ENCODE measurements at places on chromosomes 6 and 20. TPM values are rescaled to one million over a fixed set of nuclear protein-coding genes. Genes with fewer than 3 reads are reported as not detected.

The FITM2 gene
- total RNA-seq: 2.1 TPM

The OTOR gene
- not detected for total RNA-seq

GRCh38 chr6:118581489-118581959 is 33.4 kb downstream of the PLN start:
- peaks cover 48% of the 10 kb centered on the region for H3K36me3 ChIP-seq
- H3K4me1 ChIP-seq: peaks cover 2% of the 10 kb centered on the region
- DNase-seq: no peak
- no peak overlapping the region for H3K27ac ChIP-seq
- H3K4me3 ChIP-seq: no peak overlapping the region

- H3K4me3 ChIP-seq: no peak overlapping the region
- no peak overlapping the region for H3K27ac ChIP-seq
- DNase-seq: no peak
- peaks cover 8% of the 10 kb centered on the region for H3K27me3 ChIP-seq
- H3K36me3 ChIP-seq: no peaks in the 10 kb centered on the region
- no peaks in the 10 kb centered on the region for H3K4me1 ChIP-seq
These were observed 123.5 kb downstream of the CLIC5 start for GRCh38 chr6:45892196-45892595.

The HSPA12B gene
- not detected for total RNA-seq

DNA sequence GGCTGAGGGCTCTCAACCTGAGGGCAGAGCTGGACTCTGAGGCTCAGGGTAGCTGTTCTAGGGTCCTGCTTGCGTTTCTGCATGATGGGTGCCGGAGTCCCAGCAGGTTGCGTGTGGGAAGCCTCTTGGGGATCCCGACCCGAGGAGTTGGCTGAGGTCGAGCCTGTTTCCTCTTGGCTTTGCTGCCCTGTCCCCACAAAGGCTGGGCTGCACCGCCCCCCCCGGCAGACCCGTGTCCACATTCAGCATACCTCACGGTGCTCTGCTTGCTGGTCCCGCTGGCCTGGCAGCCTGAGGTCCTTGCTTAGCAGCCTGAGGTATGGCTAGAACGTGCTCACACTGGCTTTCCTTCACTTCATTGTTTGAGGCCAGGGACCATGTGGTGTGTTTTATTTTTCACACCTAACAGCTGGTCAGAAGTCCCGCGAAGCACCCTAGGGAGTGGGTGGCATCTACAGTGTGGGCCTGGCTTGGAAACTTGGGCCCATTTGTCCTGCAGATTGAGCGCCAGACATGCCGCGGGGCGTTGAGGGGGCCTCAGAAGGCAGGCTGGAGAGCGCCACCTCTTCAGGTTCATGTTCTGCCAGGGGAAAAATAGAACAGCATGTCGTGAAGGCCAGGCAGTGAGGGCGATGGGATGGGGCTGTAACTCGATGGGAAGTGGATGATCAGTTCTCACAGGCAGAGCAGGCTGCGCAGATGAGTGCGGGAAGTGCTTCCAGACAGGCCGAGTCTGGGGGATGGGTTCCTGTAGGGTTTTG is 9.5 kb downstream of the LSM14B start:
- DNase-seq: no peak
- no peaks in the 10 kb centered on the region for H3K27me3 ChIP-seq

The TMEM170B gene
- total RNA-seq: 0.40 TPM

The SYNE1 gene
- total RNA-seq: 17.7 TPM

The RIPOR2 gene
- total RNA-seq: 111 TPM

Data from activated naive CD4-positive, alpha-beta T cell treated with anti-CD3 and anti-CD28 coated beads for 36 hours (primary cell).